ENCODE measurements at places on chromosomes 6 and 20.

- DNase-seq: no peak
Observed at GRCh38 chr6:154638369-154638768, 94.8 kb upstream of the SCAF8 start.

DNA sequence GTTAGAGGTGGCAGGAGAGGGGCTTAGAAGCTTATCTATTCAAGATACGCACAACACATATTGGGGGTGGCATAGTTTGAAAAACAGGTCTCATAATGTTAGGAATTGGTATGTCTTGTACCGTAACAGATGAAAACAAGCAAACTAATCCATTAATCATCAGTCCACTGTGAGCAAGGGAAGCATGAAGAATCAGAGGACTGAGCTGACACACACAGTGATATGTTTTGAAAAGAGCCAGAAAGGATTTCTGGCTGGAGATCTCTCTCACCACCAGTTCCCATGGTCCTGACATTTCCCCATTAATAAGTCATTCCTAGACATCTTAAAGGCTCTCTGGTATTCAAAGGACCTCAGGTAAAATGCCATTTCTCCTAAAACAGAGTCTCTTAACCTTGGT is 158.8 kb upstream of the PHACTR1 start:
- no peak for DNase-seq

DNA sequence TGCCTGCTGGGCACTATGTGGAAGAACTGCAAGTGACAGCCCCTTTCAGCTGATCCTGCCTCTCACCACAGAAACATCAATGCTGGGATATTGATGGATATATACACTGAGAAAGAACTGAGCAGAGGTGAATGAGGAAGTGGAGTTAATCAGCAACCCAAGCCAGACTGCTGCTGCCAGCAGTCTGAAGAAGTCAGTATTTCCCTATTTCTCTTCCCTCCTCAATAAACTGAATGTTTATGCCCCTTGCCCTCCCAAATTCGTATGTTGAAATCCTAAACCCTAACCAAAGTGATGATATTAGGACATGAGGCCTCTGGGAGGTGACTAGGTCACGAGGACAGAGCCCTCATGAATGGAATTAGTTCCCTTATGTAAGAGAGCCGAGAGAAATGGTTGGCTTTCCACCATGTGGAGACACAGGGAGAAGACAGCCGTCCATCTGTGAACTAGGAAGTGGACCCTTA is 76.3 kb downstream of the CDK19 start:
- no peak for DNase-seq

DNA sequence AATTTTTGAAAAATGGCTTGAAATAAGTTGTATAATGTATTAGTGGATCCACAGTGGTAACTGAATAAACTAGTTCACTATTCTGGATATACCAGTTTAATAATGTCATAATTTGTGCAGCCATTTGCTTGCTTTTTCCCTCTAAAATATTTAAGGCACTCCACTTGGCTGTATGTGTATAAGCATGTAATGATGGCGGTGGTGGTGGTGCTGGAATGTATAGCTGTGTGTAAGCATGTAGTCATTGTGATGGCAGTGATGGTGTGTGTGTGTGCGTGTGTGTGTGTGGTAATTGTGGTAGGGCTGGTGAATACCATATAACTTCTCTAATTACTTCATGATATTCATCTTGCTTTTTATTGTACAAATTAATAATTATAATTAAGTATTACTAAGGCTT is 89.2 kb upstream of the HIVEP1 start:
- no peak for DNase-seq

- no peak for DNase-seq
Observed at GRCh38 chr6:5701174-5701573, 305.6 kb downstream of the NRN1 start.

DNA sequence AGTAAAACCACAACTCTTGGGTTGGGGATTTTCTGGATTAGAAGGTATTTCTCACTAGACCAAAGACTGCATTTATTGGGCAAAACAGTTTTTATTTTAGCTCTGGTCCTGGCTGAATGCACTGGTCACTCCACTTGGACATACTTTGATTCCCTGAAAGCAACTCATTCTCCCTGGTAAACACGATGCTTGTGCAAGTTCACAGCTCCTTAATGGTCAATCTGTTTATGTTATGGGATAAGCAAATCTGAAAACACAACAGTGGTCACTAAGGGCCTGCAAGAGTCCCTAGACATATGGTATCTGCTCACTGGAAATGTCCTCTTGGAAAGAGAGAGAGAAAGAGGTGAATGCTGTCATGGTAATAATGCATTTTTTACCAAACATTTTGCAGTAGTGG is 559.8 kb downstream of the CDH26 start:
- DNase-seq: no peak

- DNase-seq: no peak
Observed at GRCh38 chr20:52331655-52332054, 140.1 kb upstream of the ZFP64 start.

GRCh38 chr6:161853657-161854056 is 579.8 kb upstream of the AGPAT4 start:
- DNase-seq: no peak

DNA sequence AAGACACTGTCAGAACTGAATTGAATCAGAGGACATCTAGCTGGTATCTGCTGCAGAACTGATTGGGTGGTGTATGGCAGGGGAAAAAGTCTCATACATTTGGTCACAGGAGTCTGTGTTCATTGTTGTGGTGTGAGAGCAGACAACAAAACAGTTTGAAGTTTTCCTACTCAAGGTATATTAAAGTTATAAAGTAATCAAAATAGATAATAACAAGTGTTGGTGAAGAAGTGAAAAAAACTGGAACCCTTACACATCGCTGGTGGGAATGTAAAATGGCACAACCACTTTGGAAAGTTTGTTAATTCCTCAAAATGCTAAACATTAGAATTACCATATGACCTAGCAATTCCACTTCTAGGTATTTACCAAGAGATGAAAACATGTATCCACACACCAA is 24.7 kb downstream of the SRPK1 start:
- DNase-seq: no peak

GRCh38 chr6:19554356-19555225 is 282.6 kb upstream of the ID4 start:
- DNase-seq: peak; percentile 75

- no peak for DNase-seq
Observed at GRCh38 chr20:37526839-37527637, 638 bp downstream of the BLCAP start.

DNA sequence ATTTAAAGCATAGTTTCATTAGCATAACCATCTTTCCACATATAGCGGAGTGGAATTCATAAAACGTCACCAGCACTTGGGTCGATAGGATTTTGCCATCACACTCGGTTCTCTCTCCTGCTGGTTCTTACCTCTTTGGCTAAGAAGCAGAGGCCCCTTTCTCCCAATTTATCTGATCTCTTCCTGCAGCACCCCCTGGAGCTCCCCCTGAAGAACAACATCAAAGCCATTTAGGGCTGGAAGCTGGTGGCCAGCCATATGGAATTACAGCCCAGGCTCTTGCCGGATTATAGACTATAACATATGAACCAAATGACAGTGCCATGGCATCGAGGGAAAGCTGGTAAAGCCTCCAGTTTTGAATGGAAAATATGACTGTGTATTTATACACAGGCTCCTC is 6.4 kb upstream of the KIF6 start:
- DNase-seq: peak; percentile 10

GRCh38 chr20:53707371-53708055 is 113.9 kb upstream of the ZNF217 start:
- no peak for DNase-seq

- no peak for DNase-seq
Observed at GRCh38 chr6:32096087-32096393, 13.1 kb downstream of the TNXB start.

- no peak for DNase-seq
Observed at GRCh38 chr6:122063076-122063475, 336.4 kb upstream of the HSF2 start.

- DNase-seq: peak; percentile 19
Observed at GRCh38 chr6:118776607-118777549, 117.1 kb upstream of the ASF1A start.

- DNase-seq: no peak
Observed at GRCh38 chr6:53582963-53583362, 38.1 kb upstream of the GCLC start.

DNA sequence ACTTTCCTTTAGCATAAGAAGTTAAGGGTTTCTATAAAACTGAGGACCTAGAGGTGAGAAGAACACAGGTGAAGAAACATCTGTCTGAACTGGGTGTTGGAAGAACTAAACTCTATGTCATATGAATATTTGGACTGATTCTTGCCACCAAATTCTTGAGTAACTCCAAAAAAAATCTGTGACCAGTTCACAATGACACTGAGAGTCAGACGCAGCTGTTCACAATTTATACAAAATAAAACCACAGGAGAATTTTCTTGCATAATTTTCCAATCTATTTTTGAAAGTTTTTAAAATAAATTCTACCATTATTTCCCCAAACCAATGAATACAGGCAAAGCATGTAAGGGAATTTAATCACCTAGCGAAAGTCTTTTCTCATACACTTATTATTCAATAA is 148.1 kb upstream of the TCF21 start:
- DNase-seq: no peak

DNA sequence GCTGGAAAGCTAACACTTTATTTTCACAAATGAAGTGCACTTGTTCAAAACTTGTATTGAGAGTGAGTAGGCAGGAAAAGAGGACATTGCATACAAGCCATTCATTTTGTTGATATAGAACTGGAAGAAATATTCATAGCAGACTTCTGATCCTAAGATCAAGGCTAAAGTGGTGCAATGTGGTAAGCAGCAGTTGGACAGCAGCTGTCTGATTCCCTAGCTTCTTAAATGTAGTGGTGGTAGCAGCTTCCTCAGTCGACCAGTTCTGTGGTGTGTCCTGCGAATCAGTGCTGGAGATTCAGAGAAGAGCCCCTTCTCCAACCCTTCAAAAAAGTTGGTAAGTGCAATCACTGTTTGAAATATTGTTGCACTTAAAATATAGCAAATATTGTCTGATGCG is 281.7 kb upstream of the GJE1 start:
- no peak for DNase-seq

DNA sequence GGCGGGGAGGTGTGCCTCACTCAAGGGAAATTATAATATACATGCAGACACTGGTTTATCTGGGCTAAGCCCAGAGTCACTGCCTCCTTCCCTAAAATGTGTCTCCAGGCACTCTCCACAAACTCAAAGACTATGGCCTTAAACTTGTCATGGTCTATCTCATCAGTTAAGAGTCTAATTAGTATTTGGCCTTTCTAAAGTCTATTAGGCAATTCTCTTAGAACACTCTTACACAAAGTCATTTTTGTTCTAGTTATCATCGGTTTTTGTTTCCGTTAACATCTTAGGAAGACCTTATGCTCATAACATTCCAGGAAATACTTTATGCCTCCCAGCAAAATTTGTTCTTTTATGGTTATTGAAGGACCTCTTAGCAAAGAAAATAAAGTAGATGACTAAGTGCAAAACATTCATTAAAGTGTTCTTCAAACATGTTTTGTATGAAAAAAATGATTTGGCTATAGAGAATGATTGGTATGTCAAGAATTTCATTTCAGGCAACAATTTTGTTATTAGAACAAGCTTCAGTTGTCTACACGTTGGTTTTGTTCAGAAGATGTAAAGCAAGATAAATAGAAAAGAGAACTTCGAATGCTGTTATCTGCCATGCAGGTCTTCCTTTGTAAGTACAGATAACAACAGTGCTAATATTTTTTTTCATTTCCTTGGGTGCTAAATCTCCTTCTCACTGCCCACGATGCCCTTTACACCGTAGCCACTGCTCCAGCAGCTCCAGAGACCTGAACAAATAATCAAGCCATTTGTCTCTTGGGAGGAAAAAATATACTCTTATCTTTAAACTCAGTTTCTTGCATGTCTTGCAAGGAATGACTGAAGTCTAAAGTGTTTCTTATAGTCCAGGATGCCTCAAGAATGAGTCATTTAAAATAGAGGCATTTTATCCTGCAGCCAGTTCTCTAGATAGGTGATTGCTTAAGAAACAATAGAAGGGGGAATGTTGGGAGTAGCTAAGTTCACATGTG is 170.4 kb downstream of the HTR1B start:
- DNase-seq: no peak

DNA sequence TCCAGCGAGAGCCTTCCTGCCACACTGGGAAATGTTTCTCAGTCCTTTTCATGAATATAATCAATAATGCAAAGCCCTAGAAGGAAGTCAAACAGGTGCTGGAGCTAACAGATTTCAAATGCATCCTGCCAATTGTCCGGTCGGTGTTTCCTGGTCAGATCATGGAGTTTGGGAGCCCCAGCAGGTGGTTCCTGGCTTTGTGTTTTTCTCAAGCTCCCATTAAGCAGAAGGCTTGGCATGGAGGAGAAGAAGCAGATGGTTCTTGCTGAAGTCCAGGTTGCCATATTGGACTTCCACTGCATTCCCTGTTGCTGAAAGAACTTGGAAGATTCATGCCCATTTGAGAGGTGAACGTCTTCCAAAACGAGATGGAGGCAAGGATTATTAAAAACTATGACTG is 68.6 kb downstream of the GFOD1 start:
- DNase-seq: no peak

DNA sequence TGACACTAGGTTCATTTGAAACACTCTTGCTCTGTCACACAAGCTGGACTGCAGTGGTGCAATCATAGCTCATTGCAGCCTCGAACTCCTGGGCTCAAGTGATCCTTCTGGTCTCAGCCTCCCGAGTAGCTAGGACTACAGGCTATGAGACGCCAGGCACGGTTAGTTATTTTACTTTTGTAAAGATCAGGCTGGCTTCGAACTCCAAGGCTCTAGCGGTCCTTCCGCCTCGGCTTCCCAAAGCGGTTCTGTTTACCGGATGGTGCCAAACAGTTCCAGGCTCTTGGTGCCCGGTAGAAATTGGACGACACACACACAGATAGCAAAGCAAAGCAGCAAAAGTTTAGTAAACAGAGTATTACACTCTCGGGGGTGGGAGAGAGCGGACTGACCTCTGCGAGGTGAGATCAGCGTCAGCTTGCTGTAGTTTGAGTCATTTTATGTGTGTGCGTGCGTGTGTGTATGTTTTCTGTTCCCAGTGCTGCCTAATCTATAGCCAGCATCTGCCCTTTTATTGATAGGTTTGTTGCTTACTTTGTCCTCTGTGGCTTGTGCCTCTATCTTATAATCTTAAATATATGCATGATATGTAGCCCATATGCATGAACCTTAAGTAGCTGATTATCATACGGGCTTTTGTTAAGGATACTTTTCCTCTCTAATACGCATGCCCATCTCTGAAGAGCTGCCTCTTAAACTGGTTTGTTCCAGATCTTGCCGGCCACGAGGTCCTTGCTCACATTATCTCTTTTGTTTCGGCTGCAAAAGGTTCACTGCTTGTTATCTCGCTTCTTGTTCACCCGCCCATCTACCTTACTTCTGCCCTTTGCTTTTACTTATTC is 75.2 kb downstream of the OR2B2 start:
- peak; percentile 73 for DNase-seq
